Psoas muscle (tissue), 8 donors: ENCODE measurements at places on chromosomes 3 and 15. TPM values are rescaled to one million over a fixed set of nuclear protein-coding genes. Genes with fewer than 3 reads are reported as not detected.

HTR3E gene
- not detected for total RNA-seq

PIF1 gene
- total RNA-seq: 0.45 TPM

CAMK2N2 gene
- not detected for total RNA-seq

PRTG gene
- 1.1 TPM for total RNA-seq

BCL6 gene
- 524 TPM for total RNA-seq

THPO gene
- 0.92 TPM for total RNA-seq

ARL14 gene
- total RNA-seq: not detected

DNA sequence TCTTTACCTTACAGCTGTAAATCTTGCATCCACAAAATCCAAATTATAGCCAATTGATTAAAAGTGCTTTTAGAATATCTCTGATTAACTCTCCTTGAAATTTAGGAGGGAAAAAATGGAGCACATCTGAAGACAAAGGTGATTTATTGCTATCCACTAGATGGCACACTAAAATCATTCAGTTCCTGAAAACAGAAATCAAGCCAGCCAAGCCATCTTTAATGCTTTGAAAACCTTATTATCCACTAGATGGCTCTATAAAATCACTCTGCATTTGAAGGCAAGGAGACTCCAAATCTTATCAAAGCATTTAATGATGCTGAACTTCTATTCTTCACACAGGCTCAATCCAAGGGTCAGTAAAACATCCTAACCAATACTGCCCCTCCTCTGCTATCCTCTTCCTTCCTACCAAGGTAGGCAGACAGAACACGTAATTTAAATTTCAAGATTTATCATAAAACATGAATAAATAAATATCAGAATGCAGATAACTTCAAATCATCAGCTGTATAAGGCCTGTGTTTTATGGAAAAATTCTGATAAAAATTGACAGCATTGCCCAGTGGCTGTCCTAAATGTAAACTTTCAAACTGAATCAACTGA is 48.4 kb downstream of the GOLIM4 start:
- DNase-seq: no peak

- DNase-seq: no peak
Observed at GRCh38 chr15:88419830-88420229, 47.4 kb downstream of the MRPL46 start.

GRCh38 chr3:185880600-185880999 is 55.8 kb upstream of the IGF2BP2 start:
- DNase-seq: no peak

DNA sequence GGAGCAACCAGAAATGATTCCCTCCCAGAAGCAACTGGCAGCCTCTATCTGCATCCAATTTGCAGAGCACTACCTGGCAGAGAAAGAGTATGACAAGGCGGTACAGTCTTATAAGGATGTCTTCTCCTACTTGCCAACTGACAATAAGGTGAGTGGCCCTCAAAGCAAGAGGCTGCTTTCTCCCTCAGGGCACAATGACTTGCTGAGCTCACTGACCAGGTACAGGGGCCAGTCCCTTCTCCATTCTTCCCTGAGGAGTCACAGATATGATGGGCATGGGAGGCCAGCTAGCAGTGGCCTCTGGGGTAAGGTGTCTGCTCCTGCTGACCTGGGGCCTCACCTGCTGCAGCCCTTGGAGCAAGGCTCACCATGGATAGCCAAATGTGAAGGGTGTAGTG is 20.3 kb downstream of the CSRNP1 start:
- no peak for DNase-seq

- no peak for DNase-seq
Observed at GRCh38 chr3:100436951-100437350, 35.6 kb downstream of the LNP1 start.

GRCh38 chr15:85010071-85010385 is 28.4 kb downstream of the PDE8A start:
- no peak for DNase-seq

GRCh38 chr15:40100947-40101905 is 7.5 kb downstream of the BMF start:
- DNase-seq: no peak

DNA sequence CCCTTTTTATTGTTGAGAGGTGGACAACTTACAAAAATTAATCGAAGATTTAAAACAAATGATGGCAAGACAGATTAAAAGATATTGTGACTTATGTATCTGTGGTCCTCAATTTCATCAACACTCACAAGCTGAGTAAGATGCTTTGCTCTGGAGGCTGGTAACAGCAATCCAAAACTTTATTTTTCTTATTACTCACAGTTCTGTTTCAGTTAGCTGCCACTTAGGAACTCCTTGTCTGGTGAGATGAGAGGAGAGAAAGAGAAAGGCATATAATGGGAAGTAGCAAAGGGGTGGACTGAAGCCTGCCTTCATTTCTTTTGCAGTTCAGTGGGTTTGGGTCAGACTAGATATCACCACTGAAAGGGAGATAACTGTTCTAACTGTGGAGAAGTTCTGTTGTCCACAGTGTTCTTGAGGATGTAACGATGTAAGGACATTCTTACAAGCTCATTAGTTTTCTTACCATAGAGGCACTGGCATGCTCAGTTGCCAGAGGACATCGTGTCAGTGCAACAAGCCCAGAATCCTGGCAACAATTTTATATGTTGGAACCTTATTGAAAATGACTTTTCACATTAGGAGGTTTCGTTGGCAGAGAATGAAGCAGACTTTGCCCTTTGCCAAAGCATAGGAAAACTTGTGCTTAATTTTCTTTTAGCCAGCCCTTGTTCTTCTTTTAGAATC is 93.6 kb downstream of the PLCL2 start:
- DNase-seq: no peak

GRCh38 chr3:42660898-42661297 is 7.4 kb downstream of the ZBTB47 start:
- no peak for DNase-seq

DNA sequence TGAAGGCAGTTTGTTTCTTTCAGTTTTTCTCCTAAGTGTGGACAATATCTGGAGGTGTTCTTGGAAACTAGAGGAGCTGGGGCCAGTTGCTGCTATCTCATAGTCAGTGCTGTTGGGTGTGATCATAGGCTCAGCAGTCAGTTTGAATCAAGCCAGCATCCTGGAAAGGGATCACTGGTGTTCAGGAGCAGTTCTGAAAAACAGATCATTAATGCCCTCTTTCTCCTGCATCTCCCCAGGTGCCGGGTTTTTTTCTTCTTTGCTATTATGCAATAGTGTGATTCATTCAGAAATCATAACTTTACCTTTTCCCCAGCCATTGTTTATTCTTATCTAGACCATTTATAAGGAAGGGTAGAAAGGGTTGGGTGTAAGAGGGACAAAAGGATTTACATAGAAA is 24.0 kb downstream of the LNP1 start:
- DNase-seq: no peak

- DNase-seq: no peak
Observed at GRCh38 chr3:111284503-111285183, 213.0 kb downstream of the NECTIN3 start.

DNA sequence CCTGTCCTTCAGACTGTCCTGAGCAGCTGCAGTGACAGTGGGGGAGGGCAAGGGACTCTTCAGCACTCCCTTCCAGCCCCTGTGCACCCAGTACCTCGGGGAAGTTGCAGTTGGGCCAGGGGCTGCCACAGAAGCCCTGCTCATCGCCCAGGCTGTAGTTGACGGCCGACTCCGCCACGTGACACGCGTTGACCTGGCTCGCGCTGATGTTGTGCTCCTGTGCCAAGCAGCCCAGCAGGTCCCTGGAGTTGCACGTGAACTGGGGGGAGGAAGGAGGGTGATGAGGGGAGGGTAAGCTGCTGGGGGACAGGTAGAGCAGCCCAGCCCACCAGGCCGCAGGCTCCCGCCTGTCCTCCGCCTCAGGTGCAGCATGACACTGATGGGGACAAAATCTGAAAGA is 101.2 kb downstream of the SEC22A start:
- DNase-seq: no peak
